ENCODE measurements at places on chromosomes 3 and 15.

- no peak for DNase-seq
Observed at GRCh38 chr3:25478964-25479726, 51.1 kb downstream of the RARB start.

- DNase-seq, result no peak
Observed at GRCh38 chr3:183824761-183825455, 469 bp downstream of the MAP6D1 start.

- DNase-seq, result no peak
Observed at GRCh38 chr3:149634573-149634972, 23.3 kb downstream of the WWTR1 start.

GRCh38 chr15:63503739-63504246 is 600 bp upstream of the USP3 start:
- peak; percentile 35 for DNase-seq

DNA sequence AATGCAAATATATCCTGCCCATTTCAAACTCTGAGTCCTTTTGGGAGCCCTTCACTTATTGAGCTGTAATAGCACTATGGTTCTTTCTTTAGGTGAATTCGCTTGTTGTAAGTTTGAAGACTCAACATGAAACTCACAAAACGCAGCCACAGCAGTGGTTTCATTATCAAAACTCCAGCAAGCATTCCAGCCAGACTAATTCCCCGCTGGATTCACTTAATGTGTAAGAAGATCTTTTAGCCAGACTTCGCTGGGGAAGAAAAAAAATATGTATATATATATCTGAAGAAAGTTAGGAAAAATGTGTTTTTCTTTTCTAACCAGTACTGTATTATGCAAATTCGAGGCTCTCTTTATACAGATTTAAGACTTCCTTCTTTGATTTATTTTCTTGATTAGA is 241.1 kb downstream of the WNT5A start:
- DNase-seq, result no peak

DNA sequence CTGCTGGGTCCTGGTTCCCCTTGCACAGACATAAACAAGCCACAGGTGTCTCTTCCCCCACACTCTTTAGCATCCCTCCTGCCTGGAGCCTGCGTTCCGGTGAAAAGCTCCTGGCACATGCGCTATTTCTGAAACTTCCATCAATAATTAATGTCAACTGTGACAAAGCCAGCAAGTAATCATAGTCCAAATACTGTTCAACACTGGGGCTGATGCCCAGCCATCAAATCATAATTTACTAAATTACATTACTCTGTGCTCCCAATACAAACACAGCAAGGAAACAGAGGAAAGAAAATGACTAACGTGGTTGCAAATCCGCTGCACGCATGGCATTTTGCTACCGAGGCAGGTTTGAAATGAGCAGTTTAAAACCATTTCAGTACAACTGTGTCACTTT is 294.7 kb downstream of the ERC2 start:
- no peak for DNase-seq

GRCh38 chr3:54621184-54621583 is 306.7 kb downstream of the LRTM1 start:
- DNase-seq, result no peak

GRCh38 chr15:59676565-59676964 is 12.6 kb downstream of the BNIP2 start:
- no peak for DNase-seq

GRCh38 chr15:70435872-70436271 is 327.5 kb downstream of the UACA start:
- DNase-seq, result no peak

- DNase-seq, result no peak
Observed at GRCh38 chr3:56911363-56911762, 109.6 kb upstream of the ARHGEF3 start.

DNA sequence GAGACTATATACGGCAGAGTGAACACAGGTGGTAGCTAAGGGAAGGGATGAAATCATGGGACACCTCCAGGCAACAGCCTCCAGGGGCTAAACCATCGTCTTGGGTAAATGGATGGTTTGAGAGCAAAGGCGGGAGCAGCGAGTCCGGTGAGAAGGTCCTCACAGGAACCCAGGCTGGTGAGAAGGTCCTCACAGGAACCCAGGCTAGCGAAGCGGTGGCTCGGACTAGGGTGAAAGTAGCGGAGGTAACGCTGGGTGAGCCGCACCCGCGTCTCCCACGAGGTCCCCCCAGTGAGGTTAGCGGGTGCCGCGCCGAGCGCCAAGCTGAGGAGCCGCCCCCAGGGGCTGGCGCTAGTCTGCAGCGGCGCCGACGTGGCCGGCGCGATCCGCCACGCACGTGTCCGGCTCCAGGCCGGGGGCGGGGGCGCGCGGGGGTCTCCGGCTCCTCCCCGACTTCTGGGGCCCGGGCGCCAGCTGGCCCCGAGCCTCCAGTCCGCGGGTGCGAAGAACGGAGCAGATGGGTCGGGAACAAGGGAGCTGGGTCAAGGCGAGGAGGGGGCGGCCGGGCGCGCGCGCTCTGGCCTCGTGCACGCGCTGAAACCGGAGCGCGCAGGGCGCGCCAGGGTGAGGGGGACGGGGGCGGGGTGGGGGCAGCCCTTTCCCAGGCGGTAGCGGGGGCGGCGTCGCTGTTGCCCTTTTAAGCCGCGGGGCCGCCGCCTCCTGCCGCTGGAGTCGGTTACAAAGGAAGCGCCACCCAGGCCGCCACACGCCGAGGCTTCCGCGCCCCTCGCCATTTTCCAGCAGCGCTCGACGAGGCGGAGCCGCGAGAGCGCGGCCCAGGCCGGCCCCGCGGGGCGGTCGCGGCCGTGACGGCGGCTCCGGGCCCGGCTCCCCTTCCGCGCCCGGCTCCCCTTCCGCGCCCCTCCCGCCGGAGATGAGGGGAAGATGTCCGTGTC is at the start of gene UBE2Q2:
UBE2Q2 (plus strand) TSS at position 726 of the 956 bp plus-strand sequence; CDS start at position 946, 220 bp downstream.
- peak; percentile 73 for DNase-seq

DNA sequence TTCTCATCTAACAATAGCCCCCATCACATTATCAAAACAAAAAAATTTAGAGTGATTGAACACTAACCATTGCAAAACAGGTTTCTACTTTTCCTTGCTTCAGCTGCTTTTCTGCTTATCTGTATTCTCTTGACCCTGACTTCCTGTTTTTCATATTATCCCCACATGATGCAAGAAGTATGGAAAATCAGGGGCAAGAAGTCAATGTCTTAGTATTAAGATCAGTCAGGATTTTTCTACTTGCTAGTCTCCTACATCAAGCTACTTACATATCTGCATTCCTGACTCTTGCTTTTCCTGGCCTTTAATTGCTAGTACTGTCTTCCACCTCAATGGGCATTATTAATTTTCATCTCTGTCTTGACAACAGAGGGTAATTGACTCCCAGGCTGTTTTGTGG is 300.2 kb downstream of the OTOL1 start:
- DNase-seq, result no peak

DNA sequence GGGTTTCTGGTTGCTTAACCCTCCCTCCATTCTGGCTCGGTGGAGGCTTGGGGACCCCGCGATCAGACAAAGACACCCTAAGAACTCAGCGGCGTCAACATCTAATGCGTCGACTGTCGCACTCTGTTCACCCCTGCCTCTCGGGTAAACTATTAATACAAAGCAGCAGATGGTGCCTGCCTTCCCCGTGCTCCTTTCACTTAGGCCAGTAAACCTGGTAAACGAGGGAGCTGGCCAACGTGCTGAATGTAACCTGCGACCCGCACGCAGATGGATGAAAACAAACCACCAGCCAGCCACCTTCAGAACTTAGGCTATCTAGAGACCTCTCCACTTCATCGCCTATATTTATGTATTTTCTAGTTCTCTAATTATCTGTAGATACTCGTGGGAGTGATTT is 848 bp upstream of the CADPS start:
- DNase-seq, result no peak

DNA sequence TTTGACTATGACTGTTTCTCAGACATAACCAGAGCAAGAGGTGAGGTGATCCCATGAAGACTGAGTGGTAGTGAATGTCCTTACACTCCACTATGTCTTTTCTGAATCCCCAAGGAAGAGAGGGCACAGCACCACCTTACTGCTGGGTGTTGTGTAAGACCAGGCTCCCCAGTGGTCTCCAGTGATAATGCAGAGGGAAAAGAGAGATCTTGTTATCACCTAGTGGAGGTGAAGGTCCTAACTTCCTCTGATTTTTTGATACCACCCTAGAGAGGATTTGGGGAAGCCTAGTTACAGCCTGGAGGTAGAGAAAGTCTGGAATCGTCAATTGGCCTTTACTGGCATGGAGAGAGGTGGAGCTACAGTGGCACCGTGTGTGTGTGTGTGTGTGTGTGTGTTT is 288.0 kb upstream of the BCHE start:
- DNase-seq, result no peak

- DNase-seq, result no peak
Observed at GRCh38 chr3:196340466-196340865, 2.3 kb upstream of the TM4SF19 start.

- DNase-seq, result no peak
Observed at GRCh38 chr3:190012784-190013183, 107.9 kb downstream of the P3H2 start.

GRCh38 chr15:74428442-74428787 is 5.3 kb downstream of the SEMA7A start:
- DNase-seq, result no peak

GRCh38 chr3:36988356-36988755 is 4.6 kb downstream of the EPM2AIP1 start:
- no peak for DNase-seq

GRCh38 chr3:108838436-108838835 is 15.8 kb downstream of the TRAT1 start:
- DNase-seq, result no peak

GRCh38 chr15:46410705-46411104 is 775.9 kb downstream of the SQOR start:
- DNase-seq, result no peak

DNA sequence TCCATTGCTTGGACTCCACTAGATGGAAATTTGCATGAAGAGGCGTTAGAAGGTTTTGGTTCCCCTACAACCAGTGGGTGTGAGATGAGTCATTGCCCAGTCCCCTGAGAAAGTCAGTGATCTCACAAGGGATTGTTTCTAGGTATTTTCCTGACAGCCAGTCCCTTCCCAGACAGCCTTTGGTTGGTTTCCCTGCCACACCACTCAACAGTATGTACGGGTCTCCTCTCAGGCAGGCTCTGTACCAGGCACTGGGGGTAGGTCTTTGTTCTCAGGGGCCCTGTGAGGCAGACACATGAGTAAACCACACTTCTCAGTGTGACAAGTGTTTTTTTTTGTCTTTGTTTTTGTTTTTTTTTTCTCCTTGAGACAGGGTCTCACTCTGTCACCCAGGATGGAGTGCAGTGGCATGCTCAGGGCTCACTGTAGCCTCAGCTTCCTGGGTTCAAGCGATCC is 4.0 kb downstream of the LAMP3 start:
- no peak for DNase-seq

DNA sequence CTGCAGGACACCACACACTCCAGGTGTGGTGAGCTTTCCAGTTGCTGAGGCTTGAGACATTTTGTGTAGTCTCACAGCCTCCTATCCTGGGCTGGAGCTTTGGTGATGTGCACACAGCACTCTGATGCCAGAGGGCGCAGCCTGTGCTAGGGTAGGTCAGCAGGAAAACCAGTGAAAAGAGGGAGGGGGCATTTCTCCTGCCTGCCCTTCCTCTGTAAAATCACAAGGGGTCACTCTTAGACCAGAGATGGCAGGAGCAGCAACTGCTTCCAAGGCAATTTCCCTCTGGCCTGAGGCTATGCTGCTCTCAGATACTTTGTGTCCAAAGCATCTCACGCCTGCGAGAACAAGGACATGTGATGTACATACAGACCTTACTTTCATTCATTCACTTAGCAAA is 16.5 kb upstream of the MUSTN1 start:
- no peak for DNase-seq
